Activated T-cell treated with anti-CD3 and anti-CD28 coated beads for 1 hour (primary cell): ENCODE measurements at places on chromosomes 4 and X.

GRCh38 chr4:57462843-57463242 is 352.7 kb upstream of the IGFBP7 start:
- no peak for DNase-seq

- no peak for DNase-seq
These were observed 76.7 kb downstream of the SCD5 start for GRCh38 chr4:82721819-82722423.

GRCh38 chrX:40063555-40063954 is 34.2 kb downstream of the BCOR start:
- no peak for DNase-seq

- DNase-seq, result no peak
These were observed 139.7 kb downstream of the PACRGL start for GRCh38 chr4:20839957-20840356.

DNA sequence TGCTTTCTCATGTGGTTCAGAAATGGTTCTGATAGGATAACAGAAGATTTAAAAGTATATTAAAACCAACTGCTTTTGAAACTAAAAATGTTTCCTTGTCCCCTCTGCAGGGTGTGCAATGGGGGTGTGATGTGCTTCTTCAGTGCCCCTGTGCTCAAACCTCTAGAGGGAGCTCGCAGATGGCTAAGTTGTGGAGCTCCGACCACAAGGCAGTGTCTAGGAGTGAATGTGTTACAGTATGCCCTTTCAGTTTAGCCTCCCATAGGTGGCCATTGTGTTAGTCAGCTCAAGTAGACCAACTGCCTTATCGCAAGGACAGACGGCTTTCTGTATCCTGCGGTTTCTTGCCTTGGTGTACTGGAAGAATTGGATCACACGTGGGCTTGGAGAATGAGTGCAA is 130.5 kb downstream of the TENT5D start:
- DNase-seq, result no peak

DNA sequence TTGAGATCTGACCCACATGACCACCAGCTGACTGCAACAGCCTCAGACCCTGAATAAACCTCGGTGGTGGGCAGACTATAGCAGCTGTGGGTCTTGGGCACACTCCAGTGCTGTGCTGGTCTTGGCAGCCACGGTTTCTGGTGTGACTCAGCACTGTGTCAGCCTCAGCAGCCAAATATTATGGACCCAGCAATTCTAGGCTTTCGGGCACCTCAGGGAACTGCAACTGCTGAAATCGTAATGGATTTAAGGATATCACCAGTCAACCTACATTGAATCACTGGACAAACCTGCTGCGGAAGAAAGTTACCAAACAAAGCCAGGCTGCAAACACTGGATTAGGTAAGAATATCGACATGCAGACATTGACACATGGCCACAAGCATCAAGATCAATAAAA is 10.5 kb upstream of the UBE2NL start:
- DNase-seq, result no peak
